Foreskin fibroblast (primary cell): ENCODE measurements at places on chromosomes 12 and 14.

GRCh38 chr12:13534645-13535398 lies 338.3 kb downstream of the EMP1 start:
- peak; percentile 23 for DNase-seq

GRCh38 chr14:101026341-101026740 lies 122.8 kb upstream of the RTL1 start:
- DNase-seq: no peak

DNA sequence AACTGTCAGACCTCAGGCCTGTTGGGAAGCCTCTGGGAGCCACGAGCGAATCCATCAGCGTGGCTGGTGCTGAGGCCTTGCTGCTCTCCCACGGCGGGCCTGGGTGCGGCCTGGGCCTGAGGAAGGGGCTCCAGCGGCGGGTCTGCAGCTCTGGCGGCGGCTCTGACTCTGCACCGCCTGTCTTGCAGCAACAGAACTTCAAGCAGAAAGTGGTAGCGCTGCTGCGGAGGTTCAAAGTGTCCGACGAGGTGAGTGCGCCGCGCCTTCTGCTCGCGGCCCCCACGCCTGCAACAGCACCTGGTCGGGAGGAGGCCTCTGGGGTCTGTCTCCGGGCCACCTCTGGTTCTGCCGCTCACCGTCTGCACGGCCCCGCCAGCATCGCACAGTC lies 28.7 kb upstream of the TEX22 start:
- DNase-seq: no peak

DNA sequence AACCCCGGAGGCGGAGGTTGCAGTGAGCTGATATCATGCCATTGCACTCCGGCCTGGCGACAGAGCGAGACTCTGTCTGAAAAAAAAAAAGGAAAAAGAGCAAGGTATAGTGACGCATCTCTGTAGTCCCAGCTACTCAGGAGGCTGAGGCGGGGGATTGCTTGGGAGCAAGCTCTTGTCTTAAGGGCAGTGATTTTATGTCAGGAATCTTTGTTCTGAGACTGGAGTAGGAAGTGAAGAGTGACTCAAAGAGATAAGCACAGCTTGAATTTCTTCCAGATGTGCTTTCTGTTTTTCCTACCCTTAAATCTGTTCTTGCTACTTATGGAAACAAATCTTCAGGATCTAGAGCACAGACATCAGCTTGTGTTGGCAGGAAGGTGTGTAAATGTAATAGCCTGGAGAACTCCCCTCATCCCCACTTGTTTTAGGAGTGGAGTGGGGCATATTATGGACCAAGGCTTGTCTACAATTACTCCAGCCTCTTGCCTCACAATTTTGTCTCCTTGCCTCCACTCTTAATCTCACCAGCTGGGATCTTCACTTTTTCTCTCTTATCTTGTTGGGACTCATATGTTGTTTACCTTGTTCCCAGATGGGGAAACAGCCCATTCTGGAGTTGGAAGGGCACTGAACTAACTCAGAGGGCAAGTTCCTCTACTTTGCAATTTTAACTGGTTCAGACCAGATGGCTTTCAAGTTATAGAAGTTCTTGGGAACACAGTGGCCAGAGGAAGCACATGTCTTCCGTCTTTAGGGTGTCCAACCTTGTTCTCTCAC lies 7.5 kb downstream of the TMED2 start:
- DNase-seq: peak; percentile 66

GRCh38 chr12:42208574-42208973 lies 29.5 kb downstream of the YAF2 start:
- DNase-seq: no peak

DNA sequence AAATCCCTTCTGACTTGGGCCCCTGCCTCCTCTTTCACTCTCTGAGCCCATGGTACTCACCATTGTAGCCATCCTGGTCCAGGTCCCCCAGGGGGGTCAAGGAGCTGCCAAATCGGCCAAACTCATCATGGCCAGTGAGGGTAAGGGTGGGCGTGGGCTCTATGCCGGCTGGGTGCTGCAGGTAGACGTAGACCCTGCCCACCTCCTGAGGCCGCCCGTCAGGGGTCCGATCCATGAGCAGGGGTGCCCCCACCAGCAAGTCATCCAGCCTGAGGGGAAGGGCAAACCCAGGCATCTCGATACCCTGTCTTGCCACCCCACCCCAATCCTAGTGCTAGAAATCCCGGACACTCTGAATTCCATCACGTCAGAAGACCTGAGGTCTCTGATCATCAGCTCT lies 14.0 kb downstream of the ITGA5 start:
- no peak for DNase-seq
